Kidney capillary endothelial cell (primary cell): ENCODE measurements at places on chromosomes 6 and 20.

DNA sequence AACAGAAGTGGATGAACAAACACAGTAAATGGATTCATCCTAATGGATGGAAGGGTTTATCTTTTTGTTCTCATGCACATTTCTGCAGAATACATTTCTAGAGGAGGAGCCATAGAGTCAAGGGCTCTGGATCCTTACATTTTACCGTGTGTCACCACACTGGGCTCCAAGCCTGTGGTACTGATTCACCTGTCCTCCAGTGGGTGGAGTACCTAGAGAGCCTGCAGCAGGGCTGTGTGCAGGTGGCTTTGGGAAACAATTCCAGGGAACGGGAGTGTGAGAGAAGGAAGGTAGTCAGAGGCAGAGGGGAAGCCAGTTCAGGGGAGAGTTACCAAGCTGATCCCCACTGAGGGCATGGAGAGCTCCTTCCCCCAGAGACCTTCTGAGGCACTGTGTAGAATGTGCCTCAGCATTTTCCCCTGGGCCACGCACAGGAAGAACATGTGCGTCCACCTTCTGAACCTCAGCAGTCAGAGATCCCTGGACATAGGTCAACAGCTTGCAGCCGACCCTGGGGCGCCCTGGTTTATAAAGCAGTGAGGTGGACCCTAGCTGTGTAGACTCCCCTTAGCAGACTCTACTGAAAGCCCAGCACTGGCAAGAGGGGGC, 85.3 kb upstream of the SLC22A23 start:
- no peak for DNase-seq

DNA sequence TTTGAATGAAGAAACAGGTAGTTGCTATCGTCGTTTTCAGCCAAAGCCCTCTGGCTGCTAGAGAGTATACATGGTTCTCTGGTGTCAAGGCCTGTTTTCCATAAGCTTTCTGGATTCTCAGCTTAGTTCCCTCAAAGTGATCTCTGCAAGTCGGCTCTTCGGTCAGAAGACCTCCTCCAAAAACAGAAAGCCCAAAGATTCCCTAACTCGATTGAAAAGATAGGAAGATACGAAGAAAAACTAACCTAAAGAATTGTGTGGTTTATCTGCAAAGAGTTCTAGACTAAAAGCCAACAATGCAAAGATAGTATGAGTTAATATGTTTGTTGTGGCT, 545 bp upstream of the ASCC3 start:
- no peak for DNase-seq

DNA sequence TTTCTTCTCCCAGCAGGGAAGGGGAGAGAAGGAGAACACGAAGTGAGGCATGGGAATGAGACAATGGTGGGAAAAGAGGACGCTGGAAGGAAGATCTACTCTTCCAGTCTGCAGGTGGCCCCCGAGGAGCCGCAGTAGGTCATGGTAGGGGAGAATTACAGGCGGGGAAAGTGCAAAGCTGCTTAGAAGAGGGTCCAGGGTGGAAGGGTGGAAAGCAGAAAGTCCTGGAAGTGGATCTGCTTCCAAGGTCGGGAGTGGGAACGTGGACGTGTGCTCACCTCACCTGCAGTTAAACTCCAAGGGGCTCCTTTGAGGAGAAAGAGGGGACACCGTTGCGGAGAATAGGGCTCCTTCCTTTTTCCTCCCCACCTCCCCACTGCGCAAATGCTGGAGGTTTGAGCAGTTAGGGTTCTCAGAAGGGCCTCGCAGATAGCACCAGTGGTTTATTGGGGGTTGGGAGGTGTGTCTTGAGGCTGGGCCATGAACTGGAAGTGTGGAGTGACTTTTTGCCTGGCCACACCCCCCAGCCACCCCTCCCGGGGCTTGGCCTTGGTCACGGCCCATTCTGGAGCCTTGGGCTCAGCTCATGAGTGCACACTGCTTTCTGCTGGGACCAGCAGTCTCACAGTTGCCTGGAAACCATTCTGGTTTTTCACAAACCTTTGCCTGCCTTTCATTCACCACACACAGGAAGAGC, 100.4 kb upstream of the MLN start:
- no peak for DNase-seq

GRCh38 chr20:57223648-57224489, 42.6 kb downstream of the BMP7 start:
- no peak for DNase-seq

DNA sequence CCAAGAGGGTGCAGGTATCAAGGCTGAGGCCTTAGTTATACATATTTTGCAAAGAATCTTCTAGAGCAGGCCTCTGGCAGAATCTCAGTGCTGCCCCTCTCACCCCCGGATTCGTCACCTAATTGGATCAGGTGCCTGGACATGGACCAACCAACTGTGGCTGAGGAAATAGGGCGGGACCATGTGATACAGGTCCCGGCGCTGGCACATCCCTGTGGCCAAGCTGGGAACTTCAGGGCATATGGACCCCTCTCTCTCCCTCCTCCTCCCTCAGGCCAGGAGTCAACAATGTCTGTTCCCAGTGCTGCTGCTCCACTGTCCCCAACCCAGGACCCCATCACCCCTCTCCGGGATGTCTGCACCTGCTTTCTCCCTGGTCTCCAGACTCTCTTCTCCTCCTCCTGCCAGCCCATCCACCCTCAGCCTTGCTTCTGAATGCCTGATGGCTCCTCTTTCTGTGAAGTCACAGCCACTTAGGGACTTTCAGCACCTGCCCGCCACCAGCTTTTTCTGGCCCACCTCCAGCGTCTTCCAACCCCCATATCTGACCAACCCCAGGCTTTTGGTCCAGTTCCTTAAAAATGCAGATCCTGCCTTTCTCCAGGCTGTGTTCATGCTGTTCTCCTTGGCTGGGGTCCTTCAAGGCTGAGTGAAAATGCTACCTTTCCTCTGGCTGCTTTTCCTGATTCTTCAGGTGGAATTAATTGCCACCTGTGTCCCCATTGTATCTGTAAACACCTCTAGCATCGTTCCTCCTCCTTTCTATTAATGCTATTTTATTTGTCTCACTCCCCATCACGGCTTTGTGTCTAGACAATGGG, 19.0 kb upstream of the MLN start:
- no peak for DNase-seq

- no peak for DNase-seq
Observed at GRCh38 chr20:51828762-51829161, 26.4 kb upstream of the SALL4 start.

DNA sequence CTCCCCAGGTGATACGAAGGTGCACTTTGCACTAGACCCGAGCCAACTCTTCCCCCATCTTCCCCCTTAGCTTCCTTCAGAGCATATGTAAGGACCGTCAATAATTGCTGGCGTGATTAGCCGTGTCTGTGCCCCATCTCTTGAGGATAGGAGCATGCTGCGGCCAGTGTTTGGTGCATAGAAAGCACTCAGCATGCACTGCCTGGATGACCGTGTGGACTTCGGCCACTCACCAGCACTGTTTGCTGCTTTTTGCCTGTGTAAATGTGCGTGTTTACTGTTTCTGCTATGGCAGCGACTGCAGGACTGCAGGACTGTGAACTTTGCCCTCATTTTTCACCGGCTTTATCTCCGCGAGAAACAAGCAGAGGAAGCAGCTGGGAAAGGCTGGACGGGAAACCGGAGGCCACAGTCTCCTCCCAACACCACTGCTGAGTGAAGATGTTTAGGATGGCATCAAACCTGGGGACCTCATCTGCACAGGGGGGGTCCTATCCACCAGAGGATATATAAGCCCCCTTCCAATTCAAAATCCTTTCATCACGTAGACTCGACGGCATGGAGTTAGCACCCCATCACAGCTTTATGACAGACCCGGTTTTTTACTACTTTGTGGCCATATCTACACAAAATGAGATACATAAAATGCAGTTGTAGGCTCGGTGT, 150.6 kb upstream of the AFDN start:
- peak; percentile 71 for DNase-seq
